ENCODE measurements at places on chromosomes 5 and 9.

DNA sequence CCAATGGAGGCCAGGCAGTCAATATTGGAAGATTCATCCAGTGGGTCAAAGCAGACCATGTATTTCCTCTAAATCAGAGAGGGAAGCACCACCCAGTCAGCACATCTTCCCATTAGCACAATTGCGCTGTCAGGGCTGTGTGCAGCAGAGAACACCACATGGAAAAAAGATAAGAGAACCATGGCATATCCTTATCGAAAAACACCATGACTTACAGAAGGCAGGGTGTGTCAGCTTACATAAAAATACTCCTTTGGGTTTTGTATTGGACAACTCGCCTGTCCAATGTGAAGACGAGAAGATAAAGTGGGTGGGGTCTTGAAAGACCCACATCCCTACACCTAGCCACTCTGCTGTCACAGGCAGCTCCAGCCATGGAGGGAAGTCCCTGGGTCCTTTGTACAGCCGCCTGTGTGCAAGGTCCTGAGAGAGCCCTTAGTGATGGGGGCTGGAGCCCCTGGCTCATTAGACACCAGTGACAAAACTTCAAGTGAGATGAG, 71.9 kb upstream of the SPATA31E1 start:
- DNase-seq: no peak

DNA sequence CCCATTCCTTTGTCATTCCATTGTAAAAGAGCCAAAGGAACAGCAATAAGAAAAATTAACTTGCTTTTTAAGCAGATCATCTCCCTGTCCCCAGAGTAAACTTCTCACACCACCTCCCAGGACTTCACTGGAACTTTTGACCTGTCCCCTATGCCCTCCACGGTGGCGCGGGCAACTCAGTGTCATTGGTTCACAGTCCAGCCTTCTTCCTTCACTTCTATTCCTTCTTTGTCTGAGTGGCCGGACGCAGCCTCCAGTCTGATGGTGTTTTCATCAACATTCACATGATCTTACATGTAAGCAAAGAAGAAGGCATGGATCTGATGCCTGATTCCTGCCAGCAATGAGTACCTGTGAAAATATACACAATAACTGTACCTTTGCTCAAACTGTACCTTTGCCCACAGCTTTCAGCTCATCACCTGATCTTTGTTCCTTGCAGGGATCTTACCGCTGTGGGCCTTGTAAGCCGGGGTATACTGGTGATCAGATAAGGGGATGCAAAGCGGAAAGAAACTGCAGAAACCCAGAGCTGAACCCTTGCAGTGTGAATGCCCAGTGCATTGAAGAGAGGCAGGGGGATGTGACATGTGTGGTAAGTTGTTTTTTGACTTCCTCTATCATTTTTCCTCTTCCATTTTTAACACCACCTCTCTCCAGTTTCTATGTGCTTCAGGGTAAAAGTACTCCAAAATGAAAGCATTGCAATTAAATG, 32.5 kb downstream of the THBS4 start:
- no peak for DNase-seq

GRCh38 chr5:10441992-10442435, 335 bp downstream of the ROPN1L start:
- DNase-seq: no peak

GRCh38 chr5:168693883-168694282, 114.7 kb upstream of the PANK3 start:
- no peak for DNase-seq

- no peak for DNase-seq
These were observed 39.2 kb downstream of the DCAF10 start for GRCh38 chr9:37839496-37840461.

DNA sequence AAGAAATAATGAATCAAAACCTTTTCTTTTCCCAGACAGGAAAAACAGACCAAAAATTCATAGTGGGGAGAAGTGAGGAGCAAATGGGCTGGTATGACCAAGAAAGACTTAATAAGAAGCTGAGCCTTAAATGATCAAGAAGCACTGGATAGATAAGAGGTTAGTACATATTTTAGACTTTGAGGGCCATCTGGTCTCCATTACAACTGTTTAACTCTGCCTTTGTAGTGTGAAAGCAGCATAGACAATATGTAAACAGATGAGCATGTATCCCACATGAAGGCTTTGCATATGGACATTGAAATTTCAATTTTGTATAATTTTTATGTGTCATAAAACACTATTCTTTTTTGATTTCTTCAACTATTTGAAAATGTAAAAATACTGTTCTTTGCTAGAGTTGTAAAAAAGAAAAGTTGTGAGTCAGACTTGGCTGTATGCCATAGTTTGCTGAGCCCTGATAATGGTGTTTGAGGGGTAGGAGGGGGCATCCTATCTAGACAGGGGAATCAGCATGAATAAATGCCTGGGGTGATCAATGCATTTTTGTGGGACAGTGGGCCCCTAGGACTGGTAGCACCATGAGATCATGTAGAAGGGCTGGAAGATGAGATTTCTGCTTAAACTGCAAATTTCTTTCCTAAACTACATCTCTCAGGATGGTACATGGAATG, 91.8 kb upstream of the GPR151 start:
- DNase-seq: no peak

DNA sequence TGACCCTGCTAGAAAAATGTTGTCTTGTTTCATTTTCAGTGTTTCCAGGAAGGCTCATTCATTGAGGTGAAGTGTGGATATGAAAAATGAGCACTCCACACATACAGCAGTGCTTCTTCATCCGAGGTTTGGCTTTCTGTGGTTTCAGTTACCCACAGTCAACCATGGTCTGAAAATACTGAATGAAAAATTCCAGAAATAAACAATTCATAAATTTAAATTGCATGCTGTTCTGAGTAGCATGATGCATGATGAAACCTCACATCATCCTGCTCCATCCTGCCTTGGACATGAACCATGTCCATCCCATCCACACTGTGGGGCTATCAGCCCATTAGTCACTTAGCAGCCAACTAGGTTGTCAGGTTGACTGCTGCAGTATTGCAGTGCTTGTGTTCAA, 10.4 kb upstream of the SLC45A2 start:
- no peak for DNase-seq

GRCh38 chr5:14896131-14896530, 24.6 kb upstream of the ANKH start:
- no peak for DNase-seq

- DNase-seq: no peak
These were observed 189.2 kb upstream of the DMAC1 start for GRCh38 chr9:7988644-7989280.

DNA sequence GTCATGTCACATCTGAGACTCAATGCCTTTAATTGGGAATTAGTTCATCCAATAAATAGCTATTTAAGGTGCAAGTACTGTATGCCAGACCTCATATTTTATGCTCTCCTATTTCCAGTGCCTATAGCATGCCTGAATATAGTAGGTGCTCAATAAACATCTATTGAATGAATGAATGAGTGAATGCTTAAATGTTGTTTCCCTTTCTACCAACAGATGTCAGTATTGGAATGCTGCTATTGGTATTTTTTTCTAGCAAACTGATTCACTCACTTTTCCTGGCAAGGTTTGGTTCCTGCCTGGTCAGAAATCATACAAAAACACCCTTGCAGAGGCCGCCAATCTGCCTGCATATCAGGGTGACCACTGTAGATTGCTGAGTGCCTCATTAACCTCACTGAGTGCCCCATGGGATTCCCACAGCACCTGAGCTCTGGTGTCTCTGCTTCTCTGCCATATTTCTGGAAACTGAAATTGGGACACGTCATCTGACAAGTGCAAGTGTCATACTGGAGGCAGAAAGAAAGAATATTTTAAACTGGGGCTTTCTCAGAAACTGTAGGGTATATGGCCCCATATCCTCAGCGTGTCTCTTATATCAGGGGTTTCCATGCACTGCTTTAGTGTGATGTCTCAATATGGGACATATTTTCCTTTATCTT, 359.7 kb downstream of the TRIM32 start:
- no peak for DNase-seq

DNA sequence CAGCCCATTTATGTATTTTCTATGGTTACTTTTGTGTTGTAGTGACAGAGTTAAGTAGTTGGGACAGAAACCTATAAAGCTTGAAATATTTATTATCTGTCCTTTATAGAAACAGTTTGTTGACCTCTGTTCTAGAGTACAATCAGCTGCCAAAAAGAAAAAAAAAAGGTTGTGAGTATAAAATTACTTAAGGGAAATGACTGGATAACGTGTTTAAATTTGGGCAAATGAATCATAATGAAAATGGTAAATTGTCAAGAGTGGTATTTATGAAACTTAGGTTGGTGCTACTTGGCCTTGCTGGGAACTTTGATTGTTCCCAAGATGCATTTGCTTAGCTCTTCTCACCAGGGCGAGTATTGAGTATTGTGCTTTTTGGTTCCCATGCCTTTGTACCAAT, 70.2 kb upstream of the IL6ST start:
- DNase-seq: no peak

DNA sequence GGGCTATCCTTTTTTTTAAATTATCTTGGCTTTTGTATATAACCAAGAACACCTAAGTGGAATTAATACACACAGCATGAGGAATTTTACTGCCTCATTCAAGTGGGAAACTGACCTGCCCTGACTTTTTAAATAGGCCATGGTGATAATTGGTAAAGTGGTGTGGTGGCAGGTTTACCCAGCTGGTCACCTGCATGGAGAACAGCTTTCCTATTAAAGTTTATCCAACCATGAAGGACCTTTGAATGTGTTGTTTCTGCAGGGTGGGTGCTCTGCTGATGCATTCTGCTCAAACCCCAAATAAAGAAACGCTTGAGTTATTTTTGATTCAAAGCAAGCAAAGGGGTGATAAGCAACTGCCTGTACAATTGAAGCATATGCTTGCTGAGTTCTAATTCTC, 261.0 kb upstream of the GRIN3A start:
- peak; percentile 77 for DNase-seq

- peak; percentile 12 for DNase-seq
These were observed 33.1 kb downstream of the FABP6 start for GRCh38 chr5:160262151-160263074.

- peak; percentile 56 for DNase-seq
These were observed 145.3 kb downstream of the PLK2 start for GRCh38 chr5:58314356-58315210.

- no peak for DNase-seq
These were observed 205.3 kb downstream of the RFK start for GRCh38 chr9:76188905-76189304.

DNA sequence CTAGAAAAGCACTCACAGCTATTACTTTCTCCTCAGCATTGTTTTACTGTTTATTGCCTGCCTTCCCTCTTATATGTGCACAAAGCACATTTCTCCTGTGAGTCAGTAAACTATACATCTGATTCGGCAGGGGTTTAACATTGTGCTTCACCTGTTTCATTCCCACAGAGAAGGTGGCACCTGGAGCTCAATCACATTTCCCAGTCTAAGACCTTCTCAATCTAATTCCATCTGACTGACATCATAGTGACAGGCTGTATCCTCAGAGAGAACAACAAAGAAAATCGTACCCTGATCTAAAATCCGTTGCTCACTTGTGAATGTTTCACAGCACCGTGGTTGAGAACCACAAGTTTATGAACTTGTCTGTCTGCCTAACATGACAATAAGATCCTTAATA, 92.4 kb upstream of the CAST start:
- no peak for DNase-seq

DNA sequence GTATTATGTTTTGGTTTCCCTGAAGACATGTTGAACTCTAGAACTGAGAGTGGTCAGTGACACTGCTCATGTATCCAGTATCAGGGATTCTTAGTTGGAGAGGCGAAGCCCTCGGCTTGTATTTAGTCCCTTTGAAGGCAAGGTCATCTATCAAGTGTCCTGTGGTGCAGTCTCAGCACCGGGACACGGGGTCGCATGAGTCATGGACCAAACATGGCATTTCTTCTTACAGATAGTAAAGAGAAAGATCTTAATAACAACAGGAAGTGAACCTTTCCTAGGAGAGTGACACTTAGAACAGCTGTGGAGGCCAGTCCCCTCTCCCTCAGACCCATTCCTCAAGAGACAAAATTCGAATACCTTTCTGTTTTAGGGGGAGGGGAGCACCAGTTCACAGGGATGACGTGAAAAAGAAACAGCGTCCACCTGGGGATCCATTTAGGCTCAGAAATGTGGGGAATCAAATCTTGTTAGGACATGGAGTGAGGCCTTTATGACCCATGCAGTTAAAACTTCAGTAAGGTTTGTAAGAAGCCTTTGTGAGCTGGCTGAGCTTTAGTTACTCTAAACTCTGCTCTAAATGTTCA, 86.5 kb downstream of the ADGRV1 start:
- no peak for DNase-seq

GRCh38 chr5:82679660-82680059, 397.5 kb downstream of the TMEM167A start:
- DNase-seq: no peak

GRCh38 chr5:9608093-9608492, 22.1 kb downstream of the TAS2R1 start:
- no peak for DNase-seq

- DNase-seq: peak; percentile 45
These were observed 91.5 kb upstream of the DNAH5 start for GRCh38 chr5:14035859-14036503.

- no peak for DNase-seq
These were observed 267.1 kb downstream of the GADD45G start for GRCh38 chr9:89871871-89872331.

GRCh38 chr5:37272511-37272910, 23.3 kb upstream of the CPLANE1 start:
- DNase-seq: no peak

DNA sequence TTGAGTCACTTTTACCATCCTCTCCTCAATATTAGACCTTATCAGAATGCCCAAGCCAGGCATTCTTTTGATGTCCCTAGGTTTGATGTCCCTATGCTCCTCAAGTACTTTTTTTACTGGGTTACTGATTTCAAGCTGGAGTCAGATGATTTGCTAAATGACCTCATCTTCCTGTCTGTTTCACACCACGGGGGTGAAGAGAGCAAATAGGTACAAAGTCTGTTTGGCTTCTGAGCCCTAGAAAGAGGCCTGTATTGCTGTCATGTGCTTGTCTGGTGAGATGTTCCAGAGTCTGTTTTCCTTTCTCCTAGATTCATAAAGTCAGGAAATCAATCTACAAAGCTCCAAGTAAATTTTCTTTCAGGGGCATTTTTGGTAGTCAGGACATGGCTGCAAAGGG, 12.7 kb upstream of the DAB2 start:
- no peak for DNase-seq

- DNase-seq: peak; percentile 21
These were observed 258.7 kb upstream of the ARRDC3 start for GRCh38 chr5:91641730-91642350.

GRCh38 chr5:131170540-131171275, at the start of gene LYRM7:
Gene LYRM7 (plus strand): TSS chr5:131170944. CDS start chr5:131171021, 77 bp downstream.
- DNase-seq: peak; percentile 99

GRCh38 chr9:116233160-116233530, 79.6 kb downstream of the PAPPA start:
- DNase-seq: no peak

DNA sequence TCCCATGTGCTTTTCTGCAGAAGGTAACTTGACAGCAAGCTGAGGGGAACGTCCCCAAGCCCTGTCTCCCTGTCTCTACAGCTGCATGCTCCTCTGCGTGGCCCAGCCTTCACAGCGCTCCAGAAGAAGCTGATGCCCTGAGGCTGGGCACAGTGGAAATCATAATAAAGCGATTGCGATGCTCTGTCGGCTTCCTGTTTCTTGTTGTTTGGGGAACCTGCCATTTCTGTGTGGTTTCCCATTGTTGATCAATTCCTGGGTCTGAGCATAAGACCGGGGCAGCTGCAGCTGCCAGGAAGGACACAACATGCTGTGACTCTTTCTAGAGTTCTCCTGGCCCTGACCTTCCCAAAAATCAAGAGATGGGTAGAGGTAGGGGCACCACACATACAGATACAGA, 7.2 kb upstream of the DNAJB5 start:
- DNase-seq: no peak

- DNase-seq: no peak
These were observed 161.2 kb upstream of the PTGER4 start for GRCh38 chr5:40518485-40518917.

- no peak for DNase-seq
These were observed 413.4 kb downstream of the ANXA1 start for GRCh38 chr9:73565026-73565425.

Data from SHP77 treated with DMSO at 0.1 percent for 48 hours (cell line).